ENCODE measurements at places on chromosomes 5 and 9.

GRCh38 chr9:135348788-135349150 lies 130.8 kb upstream of the PPP1R26 start:
- DNase-seq, result no peak

DNA sequence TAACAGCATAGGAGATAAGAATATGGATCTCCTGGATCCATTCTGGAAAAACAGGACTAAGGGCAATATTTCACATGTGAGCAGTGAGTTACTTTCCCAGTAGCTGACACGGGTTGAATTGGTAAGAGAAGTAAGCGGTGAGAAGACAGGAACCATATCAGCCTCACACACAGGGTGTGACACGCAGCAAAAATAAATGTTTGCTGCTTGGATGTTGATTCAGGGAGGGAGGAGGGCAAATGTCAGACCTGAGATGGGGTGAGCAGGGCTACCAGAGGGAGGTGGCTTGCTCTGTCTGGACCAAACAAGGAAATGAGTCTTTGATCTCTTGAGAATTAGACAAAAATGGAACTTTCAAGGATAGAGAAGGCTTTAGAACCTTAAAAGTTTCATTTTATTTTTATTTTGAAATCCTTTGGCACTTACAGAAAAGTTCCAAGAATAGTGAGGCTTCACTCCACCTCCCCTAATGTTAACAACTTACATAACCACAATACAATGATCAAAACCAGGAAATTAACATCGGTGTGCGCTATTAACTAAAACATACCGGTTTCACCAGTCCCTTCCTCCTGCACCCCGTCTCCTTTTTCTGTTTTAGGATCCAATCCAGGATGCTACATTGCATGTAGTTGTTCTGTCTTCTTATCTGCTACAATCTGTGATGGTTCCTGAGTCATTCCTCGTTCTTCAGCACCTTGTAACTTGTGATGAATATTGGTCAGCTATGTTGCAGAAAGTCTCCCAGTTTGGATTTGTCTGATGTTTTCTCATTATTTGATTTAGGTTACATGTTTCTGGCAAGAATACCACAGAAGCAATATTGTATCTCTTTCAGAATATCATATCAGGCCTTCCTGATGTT lies 20.5 kb upstream of the ARHGEF28 start:
- no peak for DNase-seq

DNA sequence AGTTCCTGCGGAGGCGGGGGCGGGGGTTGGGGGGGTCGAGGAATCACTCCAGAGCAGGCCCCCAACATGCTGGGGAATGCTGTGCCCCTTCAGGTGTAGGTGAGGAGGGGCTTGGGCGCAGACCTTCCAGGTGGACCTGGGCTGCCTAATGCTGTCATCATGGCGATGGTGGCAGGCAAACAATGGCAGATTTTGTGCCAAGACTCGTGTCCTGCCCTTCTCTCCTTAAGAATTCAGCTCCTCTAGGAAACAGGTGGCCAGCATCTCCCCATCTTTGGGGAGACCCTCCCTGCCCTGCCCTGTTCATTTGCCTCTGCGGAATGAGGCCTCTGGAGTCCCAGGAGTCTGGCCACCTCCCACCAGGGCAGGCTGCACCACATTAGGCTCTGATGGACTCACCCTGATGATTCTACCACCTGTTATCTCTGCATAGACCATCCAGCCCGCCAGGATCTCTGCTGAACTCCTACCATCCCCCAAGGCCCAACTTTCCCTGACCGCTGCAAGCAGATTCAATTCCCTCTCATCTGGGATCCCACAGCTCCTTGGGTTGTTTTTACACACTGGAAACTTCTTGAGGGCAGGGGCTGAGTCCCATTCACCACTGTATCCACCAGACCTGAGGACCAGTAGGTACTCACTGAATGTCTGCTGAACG lies 10.9 kb upstream of the SLC25A51 start:
- no peak for DNase-seq

GRCh38 chr5:175282611-175283225 lies 161.3 kb downstream of the DRD1 start:
- DNase-seq, result no peak

DNA sequence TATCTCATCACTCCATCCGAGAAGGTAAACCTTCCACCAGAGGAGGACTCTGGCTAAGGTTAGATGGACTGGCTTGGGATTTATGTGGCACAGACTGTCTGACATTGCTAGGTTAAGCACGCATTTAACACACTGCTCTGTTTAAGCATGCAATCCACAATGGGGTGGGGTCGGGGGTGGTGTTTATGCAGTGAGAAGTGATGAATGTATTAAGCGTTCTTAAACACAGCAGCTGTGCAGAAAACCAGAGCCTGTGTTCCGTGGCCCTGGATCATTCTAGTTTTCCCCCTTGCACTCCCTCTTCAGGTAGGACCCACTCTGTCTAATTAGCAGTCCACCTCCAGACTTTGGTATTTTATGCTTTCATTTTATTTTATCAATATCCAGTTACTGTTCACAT lies 46.4 kb downstream of the STXBP1 start:
- no peak for DNase-seq

DNA sequence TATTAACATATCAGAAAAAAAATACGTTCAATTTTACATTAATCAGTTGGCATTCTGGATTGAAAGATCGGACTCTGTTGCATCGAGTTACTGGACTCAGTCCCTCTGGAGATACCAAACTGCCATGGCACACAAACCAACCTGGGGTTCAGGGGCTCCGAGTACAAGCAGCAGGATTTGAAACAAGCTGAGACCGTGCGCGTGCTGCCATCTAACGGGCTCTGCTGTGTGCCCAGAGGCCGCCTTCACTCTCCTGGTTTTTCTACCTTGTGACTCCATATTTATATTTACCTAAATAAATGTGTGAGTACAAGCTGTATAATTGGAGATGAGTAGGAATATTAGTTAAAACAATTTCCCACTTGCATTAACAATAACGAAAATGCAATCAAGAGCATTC lies 48.2 kb downstream of the ANXA1 start:
- DNase-seq, result no peak
